ENCODE measurements at places on chromosomes 2 and 18.

DNA sequence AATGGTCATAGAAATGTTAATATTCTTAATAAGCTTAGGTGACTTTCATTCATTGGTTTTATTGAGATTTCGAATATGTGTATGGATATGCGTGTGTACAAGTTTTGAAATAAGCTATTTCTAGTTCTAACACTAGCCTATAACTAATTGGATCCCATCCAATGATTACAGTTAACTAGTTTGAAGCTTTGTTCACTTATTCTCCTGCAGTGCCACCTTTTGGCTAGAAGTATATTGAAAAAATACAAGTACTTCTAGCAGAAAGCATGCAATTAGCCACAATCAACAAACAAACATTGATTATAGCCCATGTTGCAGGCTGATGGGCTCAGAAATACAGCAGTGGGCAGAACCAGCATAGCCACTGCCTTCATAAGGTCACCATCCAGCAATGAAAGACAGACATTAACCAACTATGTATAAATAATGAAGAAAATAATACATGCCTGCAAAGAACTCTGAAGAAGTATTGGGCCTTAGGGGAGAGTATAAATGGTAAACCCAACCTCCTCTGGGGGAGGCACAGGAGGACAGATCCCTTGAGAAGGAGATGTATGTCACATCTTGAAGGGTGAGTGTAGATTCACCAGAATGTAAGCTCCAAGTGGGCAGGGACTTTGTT lies 5.1 kb upstream of the PIEZO2 start:
- no peak for DNase-seq

- no peak for DNase-seq
Observed at GRCh38 chr2:15833731-15834130, 106.6 kb upstream of the MYCN start.

- DNase-seq = no peak
Observed at GRCh38 chr2:45459860-45460259, 151.2 kb downstream of the SRBD1 start.

DNA sequence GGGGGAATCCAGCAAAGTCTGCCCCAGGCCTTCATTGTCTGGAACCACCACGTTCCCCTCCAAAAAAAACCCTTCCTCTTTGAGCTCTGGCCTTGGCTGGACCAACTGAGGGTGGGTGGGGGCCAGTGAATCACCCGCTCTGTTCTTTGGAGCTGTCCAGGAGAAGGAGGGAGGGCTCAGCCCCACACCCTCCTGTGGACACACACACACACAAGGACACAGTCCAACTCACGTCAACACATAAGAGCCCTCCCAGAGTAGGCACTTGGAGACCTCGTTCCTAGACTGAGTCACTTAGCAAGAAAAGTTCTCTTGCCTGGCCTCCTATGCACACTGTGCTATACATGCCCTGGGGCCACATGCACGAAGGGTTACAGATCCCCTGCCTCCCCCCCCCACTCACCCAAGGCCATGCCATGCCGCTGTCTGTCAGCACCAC lies 1.2 kb upstream of the TNS1 start:
- DNase-seq = no peak

- DNase-seq = no peak
Observed at GRCh38 chr2:212387146-212387545, 151.5 kb downstream of the ERBB4 start.

- DNase-seq = no peak
Observed at GRCh38 chr2:17759805-17760204, 5.9 kb downstream of the GEN1 start.

- no peak for DNase-seq
Observed at GRCh38 chr2:50355891-50356290, 676.0 kb downstream of the NRXN1 start.

DNA sequence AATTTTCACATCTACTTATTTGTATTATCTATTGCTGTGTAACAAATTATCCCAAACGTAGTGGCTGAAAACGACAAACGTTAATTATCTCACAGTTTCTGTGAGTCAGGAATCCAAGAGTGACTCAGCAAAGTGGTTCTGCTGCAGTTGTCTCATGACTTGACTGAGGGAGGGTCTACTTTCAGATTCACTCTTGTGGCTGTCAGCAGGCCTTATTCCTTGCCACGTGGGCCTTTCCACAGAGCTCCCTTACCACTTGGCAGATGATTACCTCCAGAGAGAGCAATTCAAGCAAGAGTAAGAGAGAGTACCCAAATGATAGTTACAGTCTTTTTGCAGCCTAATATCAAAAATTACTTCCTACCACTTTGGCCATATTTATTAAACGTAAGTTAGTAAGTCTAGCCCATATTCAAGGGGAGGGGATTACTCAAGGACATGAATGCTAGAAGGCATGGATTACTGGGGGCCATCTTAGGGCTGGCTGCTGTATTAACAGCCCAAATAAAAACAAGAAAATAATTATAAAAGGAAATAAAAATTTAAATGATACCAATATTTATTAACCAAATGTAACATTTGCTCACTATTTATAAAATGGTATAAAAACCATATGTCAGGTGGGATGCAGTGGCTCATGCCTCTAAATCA lies 48.7 kb upstream of the NBEAL1 start:
- no peak for DNase-seq

- DNase-seq = no peak
Observed at GRCh38 chr2:180761224-180761623, 219.2 kb upstream of the UBE2E3 start.

GRCh38 chr2:105100046-105100840 lies 62.4 kb downstream of the MRPS9 start:
- no peak for DNase-seq

DNA sequence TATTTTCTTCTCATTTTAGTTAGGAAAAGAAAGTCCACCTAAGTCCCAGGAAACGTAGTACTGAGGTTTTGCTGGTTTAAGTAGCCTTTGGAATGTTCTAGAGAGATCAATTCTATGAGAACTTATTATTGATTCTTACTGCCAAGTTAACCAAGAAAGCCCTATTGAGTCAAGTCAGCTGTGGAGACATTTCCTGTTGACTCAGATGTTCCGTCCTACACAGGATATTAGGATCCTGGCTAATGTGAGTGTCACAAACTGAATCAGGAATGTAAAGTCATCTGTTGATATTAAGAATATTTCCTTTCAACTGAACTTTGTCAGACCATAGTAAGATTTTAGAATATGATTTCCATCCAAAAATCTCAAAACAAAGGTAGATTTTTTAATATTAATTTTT lies 654.3 kb downstream of the LRRTM4 start:
- DNase-seq = no peak

DNA sequence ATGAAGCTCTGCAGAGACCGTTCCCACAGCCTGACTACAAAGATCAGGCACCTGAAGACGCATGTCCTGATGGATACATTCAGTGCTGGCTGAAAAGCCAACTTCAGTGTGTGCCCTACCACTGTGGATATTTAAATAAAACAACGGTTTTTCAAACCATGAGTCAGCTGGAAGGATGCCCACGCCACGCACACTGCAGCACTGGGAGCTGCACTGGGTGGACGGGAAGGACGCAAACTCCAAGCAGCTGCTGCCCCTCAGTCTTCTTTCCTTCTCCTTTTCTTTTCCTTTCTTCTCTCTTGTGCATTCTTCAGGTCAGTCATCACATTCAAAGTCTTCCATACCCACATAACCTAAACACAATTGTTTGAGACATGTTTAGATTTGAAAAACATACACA lies 7.9 kb downstream of the TMEM18 start:
- DNase-seq = no peak

GRCh38 chr2:44325897-44326296 lies 35.4 kb downstream of the PREPL start:
- DNase-seq = no peak

GRCh38 chr2:118721817-118722551 lies 125.5 kb downstream of the EN1 start:
- DNase-seq = no peak

GRCh38 chr2:68468801-68469200 lies 1.4 kb downstream of the APLF start:
- DNase-seq = no peak

DNA sequence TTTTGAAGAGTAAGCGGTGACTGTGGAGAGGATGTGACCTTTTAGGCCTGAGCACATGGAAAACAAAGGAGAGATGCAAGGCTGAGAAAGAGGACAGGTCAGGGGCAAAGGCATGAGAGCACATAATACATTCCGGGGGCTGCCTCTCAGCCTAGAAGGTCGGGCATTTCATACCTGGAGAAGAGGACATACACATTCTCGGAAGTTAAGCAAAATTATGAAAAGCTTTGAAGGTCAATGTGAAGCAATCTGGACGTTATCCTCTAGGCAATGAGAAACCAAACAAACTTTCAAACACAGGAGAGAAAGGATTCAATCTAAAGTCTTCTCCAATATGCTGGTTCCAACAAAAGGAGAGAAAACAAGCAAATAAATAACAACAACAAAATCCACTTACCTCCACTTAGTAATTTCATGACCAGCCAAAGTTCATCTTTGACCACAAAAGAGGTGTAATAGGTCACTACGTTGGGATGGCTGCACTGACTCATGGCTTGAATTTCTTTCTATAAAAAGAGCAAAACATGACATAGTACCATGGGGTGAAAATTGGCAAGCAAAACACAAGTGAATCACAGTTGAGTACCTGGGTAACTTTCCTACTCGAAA lies 80.4 kb downstream of the STK39 start:
- no peak for DNase-seq

DNA sequence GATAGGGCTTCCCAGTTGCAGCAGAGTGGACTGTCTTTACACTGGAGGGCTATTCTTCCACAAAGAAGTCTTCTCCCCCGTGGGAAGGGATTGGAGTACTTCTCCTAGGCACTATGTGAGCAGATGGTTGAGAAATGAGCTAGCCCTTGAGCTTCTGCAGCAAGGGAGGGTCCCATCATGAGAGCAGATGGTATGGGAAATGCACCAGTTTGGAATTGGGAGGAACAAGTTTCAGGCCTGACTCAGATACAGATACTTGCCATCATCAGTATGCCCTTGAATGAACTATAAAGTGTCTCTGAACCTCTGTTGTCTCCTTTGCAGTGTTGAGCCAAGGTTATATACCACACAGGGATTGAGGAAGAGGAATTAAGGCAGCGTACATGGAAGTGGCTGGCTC lies 757.4 kb downstream of the RNF144A start:
- DNase-seq = no peak

DNA sequence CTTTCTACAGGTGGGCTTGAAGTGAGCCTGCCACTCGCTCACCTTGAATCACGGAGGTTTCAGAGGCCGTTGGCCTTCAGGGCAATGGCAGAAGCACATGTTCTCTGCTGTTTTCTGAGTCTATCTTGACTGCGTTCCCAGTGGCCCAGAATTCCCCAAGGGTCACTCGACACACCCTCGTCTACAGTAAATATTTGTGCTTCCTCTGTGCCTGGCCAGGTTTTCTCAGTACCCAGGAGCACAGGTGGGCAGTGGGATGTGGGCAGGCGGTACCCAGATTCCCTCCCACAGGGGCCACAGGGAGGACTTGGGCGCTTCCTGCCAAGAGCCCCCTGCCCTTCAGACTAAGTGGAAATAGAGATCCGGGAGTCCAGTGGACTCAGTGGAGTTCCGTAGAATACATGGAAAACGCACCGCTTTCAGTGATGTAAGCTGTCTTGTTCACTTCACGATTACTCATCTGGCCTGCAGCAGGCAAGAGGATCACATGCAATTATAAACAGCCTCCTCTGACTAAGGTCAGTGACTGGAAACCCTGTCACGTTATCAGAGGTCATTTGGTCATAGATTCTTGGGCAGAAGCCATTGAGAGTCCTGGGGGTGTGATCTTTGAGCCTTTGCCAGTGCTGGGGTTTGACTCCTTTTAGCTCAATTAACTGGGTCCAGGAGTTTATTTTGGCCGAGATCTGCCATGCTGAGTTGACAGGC lies 179.8 kb downstream of the NEDD4L start:
- DNase-seq = no peak

- DNase-seq = no peak
Observed at GRCh38 chr2:9463698-9464034, 10.7 kb upstream of the IAH1 start.

- DNase-seq = no peak
Observed at GRCh38 chr2:237309416-237309815, 104.5 kb downstream of the COL6A3 start.

- no peak for DNase-seq
Observed at GRCh38 chr2:10883801-10884478, 27.8 kb upstream of the KCNF1 start.

DNA sequence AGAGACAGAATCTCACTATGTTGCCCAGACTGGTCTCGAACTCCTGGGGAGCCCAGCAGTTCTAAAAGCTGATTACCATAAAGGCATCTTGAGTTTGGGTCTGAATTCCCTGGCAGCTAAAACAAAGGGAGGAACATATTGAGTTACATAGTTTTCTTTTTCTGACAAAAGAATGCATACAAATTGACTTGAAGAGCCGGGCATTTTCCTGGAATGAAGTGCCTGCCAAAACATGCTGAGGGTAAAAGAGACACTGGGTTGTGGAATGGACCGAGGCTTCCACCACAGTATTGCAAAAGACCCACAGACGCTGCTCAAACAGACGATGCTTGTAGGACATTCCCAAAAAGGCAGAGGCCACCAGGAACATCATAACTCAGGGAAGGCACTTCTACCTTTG lies 35.1 kb upstream of the ROCK2 start:
- no peak for DNase-seq

GRCh38 chr18:59500765-59501164 lies 141.7 kb upstream of the LMAN1 start:
- DNase-seq = no peak

DNA sequence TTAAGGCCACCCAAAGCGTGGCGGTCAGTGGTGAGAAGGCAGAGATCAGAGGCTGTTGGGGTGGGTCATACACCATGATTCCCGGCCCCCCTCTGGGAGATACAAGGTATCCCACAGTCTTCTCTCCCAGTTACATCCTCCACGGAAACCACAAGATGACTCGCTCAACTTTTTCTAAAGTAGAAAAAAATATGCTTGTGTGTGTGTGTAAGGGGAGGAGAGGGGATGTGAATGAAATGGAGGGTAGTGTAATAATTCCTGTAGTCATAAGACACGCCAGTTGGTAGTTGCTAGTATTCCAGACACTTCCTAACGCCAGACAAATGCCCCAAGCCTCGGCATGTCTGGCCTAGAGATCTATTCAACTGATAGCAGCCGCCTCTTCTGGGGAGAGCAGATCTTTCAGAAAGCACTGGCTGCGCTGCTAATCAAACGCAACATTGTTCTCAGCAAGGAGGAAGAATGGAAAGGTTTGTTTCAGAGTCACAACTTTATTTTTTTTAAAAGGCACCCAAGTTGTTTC lies 143.5 kb downstream of the TGIF1 start:
- DNase-seq = no peak

GRCh38 chr2:8320311-8321066 lies 361.4 kb upstream of the ID2 start:
- no peak for DNase-seq

GRCh38 chr2:96164459-96165184 lies 19.4 kb upstream of the DUSP2 start:
- DNase-seq = no peak

- DNase-seq = no peak
Observed at GRCh38 chr2:213233438-213234330, 50.6 kb upstream of the SPAG16 start.

- DNase-seq = no peak
Observed at GRCh38 chr18:67140495-67140894, 376.0 kb downstream of the DSEL start.

- no peak for DNase-seq
Observed at GRCh38 chr2:181463588-181463987, 6.4 kb downstream of the ITGA4 start.

GRCh38 chr2:137187216-137187615 lies 421.9 kb downstream of the THSD7B start:
- no peak for DNase-seq
